ENCODE measurements at places on chromosomes 1 and 21.

- DNase-seq: no peak
Measured at GRCh38 chr21:18204931-18205330, 39.7 kb upstream of the CHODL start.

GRCh38 chr1:181430015-181430885 lies 53.1 kb upstream of the CACNA1E start:
- DNase-seq: no peak

DNA sequence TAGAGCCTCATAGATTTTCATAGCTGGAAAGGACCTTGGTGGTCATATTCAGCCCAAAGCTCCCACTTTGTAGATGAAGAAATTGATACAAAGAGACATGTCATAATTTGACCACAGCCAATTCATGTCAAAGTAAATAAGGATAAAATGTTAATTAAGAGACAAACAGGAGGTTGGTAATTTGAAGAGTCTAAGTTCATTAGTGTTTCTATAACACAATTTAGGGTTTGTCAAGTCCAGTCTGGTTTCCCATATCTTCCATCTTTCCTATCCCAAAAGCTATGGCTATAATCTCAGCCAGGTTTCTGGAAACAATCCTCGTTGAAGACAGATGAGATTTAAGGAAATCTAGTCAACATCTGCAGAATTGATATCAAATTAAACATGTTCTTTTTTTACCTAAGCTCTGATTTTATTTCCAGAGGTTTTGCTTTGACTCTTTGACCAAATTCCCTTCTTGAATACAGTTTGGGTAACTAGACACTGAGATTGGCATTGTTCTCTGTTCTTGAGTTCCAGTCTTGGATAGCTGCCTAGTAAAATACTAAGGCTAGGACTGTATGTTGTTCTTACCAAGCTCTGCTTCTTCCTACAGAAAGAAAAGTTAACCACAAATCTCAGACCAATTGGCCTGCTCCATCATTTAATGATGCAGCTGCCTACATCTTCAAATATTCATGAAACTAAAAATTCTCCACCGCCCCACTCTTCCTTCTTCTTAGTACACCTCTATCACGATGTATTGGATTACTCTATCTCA lies 62.0 kb downstream of the SLC44A5 start:
- DNase-seq: no peak

DNA sequence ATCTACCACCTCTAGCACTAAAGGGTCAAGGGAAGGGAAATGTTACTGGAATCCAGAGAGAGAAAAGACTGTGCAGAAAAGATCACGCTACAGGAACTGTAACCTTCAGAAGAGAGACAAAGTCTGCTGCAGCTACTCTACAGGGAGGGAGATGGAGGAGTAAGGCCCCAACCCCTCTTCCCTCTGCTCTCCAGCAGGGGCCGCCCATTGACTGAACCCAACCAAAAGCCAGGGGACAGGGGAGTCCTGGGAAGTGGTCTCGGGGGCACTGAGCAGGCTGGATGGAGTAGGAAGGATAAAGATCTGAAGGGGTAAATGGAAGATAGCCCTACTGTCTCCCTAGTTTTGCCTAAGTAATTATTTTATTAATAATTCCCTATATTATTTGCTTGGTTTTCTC lies 72.8 kb upstream of the NR5A2 start:
- DNase-seq: no peak

GRCh38 chr1:7199077-7199779 lies 414.0 kb downstream of the CAMTA1 start:
- DNase-seq: no peak

GRCh38 chr1:39269791-39270342 lies 65.4 kb downstream of the MACF1 start:
- DNase-seq: no peak

- no peak for DNase-seq
Measured at GRCh38 chr21:39004634-39005501, 178.4 kb downstream of the PSMG1 start.

DNA sequence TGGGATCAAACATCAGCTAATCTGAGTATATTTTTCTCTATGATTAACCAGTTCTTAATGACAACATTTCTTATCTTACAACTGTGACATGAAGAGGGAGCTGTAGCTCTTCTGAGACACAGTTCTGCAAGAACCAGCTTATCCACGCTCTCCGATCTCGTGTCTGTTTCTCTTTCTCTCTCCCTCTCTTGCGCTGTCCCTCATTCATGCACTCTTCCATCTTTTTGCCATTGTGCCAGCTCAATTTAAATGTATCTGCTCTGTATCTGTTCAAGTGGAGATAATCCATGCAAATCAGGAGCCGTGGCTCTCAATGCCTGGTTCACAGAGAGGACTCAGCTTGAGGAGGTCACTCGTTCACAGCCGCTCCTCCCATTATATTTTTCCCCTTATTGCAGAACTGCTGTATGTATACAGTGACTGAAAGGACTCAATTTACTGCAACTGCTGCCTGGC lies 494.7 kb upstream of the ADGRL2 start:
- no peak for DNase-seq

- no peak for DNase-seq
Measured at GRCh38 chr1:69120817-69121216, 446.9 kb upstream of the LRRC7 start.

DNA sequence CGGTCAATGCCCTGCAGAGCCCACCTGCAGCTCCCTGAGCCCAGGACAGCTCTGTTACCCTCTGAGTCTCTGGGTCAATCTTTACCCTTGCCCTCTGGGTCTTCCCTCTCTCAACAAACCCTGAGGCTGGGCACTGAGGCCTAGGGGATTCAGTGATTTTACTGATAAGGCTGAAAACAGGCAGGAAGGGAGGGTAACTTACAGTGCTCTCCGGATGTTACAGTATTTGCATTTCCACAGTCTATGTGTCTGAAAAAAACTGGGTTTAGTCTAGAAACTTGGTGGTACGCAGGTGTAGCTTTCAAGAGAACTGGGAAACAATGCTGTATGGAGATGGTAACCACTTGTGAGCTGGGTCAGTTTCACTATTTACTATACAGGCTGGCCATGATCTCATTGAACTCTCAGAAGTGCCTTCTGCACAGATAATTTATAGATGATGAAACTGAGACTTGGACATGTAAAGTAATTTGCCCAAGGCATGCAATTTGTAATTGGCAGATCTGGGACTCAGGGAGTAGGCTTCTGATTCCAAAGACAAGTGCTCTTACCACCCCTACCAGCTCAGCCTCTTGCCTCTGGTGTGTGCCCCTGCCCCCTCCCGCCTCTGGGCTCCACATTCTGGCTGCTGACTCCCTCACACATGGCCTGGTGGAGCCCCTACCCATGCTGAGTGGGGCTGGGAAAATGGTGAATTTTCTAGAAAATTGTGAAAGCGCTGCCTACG lies 48.8 kb downstream of the TENT5C start:
- no peak for DNase-seq

All from activated T-helper 1 cell treated with Interleukin-2 at 50 U/mL for 16 hours (primary cell).